SW480 (cell line): ENCODE measurements at places on chromosomes 2 and 18.

DNA sequence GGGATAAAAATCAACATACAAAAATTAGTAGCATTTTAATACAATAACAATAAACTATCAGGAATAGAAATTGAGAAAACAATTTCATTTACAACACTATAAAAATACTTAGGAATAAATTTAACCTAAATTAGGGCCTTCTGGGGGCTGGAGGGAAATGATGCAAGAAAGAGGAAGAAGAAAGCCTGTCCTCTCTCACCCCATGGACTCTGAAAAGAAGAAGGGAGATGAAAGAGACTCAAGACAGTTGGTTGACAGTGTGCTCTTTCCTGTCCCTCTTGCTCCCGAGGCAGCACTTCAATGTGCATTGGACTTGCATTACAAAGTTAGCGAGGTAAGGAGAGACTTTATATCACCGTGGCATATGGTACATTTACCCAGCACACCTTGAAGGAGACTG is 88.5 kb downstream of the VAPA start:
- no peak for DNase-seq

DNA sequence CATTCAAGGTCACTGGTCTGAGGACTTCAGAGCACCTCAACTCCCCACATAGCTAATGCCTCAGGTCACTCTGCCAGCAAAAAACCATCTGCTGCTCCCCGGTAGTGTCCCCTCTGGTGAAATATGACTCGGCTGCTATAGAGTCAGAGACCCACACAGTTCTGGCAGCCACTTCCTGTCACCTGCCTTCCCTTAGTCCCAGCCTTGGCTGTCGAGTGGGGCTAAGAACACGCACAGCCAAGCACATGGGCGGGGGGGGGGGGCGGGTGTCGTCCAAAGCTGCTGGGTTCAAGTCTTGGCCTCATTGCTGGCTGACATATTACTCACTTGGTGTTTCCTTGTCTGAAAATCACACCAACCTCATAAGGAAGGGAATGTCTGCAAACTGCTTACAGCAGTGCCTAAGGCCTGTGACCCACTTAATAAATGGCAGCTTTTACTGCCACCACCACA is 37.5 kb downstream of the POLR1A start:
- no peak for DNase-seq

DNA sequence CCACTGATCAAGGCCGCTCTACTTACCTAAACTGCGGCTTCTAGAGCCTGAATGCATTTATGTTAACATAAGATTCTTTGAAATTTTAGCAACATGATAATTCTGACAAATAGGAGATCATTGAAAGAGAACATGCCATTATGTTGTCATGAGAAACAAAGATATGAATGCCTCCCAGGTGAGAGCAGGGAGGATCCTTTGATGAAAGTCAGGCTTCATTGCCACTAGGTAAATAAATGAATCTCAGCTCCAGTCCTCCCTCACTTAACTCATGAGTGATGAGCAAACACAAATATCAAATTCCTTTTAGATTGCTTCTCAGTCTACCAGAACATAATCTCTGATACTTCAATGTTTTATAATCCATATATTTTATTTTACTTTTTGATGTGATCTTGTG is 463.2 kb upstream of the CDH7 start:
- DNase-seq: no peak

DNA sequence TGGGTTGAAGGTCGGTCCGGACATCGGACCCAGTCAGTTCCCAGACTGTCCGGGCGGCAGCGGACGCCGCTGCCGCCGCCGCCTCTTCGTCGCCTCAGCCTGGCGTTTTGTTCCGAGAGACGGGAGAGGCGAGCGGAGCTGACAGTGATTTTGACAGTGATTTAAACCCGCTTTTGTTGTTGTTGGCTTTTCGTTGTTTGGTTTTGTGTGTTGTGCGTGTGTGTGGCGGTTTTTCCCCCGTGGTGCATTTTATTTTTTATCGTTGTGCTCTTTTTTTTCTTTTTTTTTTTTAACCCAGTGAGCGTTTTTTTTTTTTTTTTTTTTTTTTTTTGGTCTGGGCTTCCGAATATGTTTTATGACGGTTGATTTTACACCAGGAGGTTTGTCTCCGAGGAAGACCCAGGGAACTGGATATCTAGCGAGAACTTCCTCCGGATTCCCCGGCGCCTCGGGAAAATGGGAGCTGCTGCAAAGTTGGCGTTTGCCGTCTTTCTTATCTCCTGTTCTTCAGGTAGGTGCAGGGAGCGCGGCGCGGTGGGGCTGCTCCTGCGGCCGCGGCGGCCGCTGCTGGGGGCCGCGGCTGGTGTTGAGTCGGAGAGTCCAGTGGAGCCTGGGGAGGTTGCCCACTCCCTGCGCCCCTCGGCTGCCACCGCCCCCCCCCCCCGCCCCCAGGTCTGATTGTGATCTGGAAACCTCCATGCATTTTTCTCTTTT is at the start of gene ACVR2A:
Gene ACVR2A, plus strand, starts transcription at position 333 of the 714 bp plus-strand sequence. Its CDS starts 124 bp downstream, at position 457.
- peak; percentile 60 for DNase-seq

DNA sequence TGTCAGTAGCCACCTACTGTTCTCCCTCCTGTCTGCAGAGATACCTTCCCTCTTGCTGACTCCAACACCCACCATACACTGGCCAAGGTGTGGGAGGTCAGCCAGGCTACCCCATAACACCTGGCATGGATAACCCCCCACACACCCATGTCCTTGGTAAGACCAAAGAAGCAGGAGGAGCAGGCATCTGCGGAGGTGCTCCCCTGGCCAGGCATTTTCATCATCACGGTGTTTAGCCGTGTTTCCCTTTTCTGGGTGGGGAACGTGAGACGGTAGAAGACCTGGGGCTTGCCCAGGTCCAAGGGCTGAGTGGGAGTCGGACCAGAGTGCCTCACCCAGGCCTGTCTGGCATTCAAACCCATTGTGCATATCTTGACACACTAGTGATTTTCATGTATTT is 150.3 kb downstream of the SMAD7 start:
- no peak for DNase-seq

- DNase-seq: peak; percentile 91
Measured at GRCh38 chr18:3305354-3305762, 43.4 kb downstream of the MYL12B start.

- no peak for DNase-seq
Measured at GRCh38 chr18:80041424-80041823, 7.2 kb downstream of the RBFA start.

DNA sequence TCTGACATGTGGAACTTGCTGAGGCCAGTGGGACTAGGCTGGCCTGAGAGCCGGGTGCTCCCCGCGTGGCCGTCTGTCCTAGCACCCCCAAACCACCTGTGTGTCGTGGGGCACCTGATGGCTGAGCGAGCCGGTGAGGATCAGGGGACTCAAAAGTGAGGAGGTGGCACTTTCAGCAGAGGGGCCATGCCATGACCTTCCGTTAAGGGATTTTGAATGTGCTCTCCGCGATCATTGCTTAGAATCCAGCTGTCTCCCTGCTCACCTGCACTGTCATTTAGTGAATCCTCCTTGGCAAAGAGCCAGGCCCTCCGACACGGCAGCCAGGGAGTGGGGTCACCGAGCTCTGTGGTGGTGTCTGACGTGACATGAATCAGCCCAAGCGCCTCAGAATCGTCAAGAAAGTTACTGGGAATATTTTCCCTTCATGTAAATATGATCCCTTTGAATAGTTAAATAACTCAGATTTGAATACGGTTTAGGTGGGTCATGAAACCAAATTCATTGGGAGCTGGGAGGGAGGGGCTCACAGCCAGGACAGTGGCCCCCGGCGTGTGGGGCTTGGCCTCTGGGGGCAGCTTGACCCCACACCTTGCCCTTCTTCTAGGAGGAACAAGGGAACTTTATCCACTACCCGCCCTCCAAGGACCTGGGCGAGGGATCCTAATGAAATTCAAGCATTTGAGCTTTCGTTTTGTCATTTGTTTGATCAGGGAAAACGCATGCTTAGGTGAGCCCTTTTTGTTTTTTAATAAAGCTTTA is 9.5 kb downstream of the NFATC1 start:
- DNase-seq: no peak

DNA sequence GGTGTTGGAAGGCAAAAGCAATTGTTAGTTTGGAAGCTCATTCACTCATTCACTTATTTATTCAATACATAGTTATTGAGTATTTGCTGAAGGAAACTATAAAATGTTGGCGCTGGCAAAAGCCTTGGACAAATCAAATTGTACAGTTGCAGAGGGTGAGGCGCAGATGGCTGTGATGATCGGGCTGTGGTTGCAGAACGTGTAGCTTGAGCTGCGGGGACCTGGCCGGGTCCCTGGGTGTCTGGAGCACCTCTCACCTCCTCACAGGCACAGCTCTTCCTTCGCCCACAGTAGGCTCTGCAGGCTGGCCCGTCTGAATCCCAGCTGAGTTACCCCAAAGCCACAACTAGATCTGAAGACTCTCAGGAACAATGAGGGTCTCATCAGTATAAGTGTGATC is 72.7 kb downstream of the LDLRAD4 start:
- DNase-seq: no peak

DNA sequence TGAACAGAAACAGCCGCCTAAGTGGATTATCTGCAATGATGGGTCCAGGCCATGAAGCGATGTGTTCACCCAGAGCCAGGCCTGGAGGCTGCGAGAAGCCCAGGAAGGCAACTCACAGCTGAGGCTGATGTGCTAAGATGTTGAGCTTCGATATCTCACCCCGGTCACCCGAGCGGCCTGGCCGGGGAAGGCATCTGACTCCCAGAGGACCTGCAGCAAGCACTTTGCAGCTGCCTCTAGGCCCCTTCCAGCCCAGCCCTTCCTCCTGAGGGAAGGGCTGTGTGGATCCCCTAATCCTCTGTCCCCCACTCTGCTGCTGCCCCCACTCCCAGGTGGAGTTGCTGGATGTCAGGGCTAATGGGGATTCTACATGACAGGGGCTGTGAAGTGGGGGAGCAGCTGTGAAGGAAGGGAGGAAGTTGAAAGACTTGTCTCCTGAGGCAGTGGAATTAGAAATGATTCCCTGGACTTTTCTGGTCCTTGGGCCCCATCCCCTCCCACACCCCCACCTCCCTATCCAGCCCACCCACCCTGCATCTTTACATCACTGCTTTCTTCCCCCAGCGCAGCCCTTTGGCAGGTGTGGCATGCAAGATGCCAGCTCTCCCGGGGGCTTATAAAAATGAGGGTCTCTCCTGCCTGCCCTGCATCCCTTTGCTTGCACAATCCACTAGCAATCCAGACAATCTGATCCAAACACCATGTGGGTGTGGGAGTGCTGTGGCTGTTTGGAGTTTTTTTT is 4.3 kb downstream of the ATP6V1B1 start:
- no peak for DNase-seq

DNA sequence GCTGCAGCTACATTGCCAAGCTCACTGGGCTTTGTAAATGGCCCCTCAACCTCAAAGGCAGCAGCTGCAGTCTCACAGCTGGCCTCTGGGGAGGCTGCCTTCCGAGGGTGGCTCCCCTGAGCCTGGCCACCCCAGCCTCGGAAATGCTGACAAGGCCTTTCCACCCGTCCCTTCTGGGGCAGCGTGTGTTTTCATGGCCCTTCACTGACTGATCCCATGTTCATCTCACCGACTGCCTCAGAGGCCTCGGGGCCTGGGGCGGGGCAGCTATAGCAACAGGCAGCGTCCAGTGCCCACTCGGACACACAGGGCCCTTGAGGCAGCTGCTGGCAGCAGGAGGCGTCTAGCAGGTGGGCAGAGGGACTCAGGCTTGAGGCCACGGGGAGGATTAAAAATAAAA is 149.7 kb downstream of the GLI2 start:
- no peak for DNase-seq

DNA sequence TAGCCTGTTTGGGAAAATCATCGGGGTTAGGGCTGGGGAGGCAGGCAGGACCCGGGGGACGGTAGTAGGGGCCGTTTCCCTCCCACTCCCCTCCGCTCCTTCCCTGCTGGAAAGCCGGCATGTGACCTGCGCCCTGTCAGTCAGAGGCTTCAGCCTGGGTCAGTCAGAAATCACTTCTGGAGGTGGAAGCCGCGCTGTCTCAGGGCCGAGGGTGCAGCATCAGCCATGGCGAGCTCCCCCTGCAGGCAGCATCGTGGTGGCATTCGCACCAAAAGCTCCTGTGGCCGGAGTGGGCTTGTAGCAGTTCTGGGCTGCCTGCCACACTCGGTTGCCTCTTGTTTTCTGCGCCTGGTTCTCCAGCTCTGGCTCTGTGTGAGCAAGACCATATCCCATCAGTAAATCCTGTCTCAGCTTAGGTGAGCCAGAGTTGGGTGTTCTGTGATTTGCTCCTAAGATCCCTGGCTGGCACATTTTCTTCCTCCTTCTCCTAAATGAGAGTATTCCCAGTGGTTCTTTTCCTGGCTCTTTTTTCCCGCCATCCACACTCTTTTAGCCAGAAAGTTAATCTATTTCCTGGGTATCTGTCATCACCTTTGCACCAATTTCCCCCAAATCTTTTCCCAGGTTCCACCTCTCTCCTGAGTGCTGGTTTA is 123.9 kb upstream of the CD302 start:
- DNase-seq: peak; percentile 50
